ENCODE measurements at places on chromosomes 12 and 14.
A peak's percentile ranks its signal among the peaks of the same experiment; 100 is the strongest.

DNA sequence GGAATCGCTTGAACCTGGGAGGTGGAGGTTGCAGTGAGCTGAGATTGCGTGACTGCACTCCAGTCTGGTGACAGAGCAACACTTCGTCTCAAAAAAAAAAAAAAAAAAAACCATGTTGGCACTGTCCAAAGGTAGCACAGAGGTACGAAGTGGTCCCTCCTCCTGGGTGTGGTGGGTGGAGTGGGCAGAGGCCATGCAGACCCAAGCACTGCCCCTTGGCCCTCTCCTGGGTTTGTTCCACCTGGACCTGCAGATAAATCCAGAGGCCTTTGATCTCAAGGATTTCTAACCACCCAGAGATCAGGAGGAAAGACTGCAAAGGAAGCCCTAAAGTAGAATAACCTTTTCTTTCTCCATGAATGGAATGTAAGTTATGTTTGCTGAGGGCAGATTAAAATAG lies 8.7 kb upstream of the GALNT6 start:
- no peak for DNase-seq

- no peak for DNase-seq
These were observed 5.4 kb upstream of the NGB start for GRCh38 chr14:77276295-77276935.

DNA sequence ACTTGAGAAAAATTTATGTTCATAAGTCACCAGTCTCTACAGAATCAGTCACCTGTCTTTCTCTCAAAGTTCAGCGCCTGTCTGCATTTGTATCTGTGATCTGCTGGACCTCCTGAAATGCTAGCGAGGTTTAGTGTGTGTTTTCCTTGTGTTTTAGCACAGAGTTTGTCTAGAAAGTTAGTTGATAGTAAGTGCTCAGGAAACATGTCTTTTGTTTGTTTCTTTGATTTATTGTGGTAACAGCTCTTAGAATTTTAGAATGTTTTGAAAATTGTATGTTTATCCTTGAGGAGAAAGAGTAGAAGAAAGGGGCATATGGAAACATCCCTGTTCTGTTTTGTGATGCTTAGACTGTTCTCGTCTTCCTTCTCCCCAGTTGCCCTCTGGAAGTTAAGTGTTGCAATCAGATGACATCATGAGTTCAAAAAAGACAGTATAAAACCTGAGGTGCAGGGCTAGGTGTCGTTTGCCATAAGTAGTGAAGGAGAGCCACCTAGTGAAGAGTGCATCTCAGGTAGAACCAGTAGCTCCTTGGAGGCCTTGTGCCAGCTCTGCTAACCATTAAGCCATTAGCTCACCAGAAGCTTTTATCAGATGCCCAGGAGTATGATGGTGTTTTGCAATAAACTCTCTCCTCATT lies 44.8 kb downstream of the FBXW8 start:
- peak; percentile 86 for DNase-seq

DNA sequence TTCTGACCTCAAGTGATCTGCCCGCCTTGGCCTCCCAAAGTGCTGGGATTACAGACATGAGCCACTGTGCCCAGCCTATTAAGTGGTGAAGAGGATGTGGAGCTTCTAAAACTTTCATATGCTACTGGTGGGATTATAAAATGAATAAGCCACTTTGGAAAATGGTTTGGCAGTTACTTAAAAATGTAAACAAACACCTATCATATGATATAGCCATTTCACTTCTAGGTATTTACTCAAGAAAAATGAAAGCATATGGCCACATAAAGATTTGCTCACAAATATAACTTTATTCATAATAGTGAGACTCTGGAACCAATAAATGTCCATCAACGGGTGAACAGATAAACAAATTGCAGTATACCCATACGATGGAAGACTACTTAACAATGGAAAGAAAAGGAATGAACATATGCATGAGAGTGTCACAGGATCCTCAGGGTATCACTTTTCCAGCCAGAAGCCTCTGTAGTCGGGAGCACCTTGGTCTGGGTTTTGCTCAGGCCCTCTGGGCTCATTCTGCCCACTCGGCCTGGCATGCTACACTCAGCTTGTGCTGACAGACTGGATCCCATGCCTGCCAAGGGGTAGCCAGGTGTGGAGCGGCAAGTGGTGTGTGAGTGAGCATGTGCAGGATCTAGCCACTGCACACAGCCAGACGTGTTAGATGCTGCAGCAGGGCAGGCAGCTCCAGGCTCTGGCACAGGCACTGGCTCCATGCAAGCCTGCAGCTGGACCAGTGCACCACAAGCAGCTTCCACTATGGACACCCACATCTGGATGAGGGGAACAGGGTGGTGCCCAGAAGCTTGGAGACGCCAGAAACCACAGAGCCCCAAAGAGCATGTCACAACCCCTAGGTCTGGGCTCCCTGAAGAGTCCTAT lies 213.2 kb upstream of the DIO3 start:
- no peak for DNase-seq

DNA sequence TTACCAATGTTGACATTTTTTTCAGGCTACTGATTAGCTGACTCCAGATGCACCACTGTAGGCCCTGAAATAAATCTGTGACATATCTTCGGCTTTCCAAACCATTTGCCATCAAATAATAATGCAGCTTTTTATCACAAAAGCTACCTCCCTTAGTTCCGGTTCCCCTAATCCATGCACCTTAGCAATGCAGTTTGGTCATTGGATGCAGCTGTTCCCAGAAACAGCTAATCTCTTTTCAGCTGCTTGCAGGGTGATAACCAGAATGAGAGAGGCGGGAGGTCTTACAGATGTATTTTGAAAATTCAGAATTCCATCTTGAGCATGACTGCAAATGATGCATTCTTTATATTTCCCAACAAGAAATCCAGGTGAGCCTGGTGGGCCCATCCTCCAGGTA lies 646.2 kb downstream of the SOX5 start:
- DNase-seq: no peak

- peak; percentile 4 for DNase-seq
These were observed 7.0 kb upstream of the PUS1 start for GRCh38 chr12:131921866-131922769.

GRCh38 chr12:91037276-91037675 lies 20.5 kb downstream of the KERA start:
- DNase-seq: no peak

DNA sequence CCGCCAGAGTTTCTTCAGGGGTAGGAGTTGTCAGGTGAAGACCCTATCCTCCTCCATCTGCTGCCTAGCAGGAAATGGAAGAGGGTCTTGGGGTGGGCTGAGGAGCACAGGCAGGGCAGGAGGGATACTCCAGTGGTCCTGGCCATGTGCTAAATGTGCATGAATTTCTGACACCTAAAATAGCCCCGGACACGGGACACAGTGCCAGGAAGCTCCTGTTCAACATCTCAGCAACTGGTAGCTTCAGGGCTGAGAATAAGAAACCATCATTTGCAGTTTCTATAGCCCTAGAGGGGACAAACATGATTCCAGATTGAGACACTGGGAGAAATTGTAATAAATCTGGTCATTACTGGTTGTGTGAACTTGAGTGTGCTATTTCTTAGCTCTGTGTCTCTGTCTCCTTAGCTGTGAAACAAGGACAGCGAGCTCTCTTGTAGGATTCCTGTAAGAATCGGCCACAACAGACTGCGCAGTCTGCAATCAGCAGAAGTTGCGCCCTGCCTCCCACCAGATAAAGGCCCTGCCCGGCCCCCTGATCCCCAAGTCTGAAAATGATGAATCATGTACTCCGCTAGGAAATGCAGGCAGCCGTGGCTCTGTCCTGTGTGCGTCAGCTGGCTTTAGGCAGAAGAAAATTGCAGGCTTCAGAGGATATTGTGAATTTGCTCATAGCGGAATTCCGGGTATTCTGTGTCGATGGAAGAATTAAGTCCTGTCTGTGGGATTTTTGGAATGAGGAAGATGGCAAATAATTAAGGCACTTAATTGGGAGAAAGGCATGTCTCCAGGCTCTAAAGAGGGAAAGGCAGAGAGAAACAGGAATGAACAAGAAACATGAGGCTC lies 35.2 kb upstream of the MEG3 start:
- no peak for DNase-seq

DNA sequence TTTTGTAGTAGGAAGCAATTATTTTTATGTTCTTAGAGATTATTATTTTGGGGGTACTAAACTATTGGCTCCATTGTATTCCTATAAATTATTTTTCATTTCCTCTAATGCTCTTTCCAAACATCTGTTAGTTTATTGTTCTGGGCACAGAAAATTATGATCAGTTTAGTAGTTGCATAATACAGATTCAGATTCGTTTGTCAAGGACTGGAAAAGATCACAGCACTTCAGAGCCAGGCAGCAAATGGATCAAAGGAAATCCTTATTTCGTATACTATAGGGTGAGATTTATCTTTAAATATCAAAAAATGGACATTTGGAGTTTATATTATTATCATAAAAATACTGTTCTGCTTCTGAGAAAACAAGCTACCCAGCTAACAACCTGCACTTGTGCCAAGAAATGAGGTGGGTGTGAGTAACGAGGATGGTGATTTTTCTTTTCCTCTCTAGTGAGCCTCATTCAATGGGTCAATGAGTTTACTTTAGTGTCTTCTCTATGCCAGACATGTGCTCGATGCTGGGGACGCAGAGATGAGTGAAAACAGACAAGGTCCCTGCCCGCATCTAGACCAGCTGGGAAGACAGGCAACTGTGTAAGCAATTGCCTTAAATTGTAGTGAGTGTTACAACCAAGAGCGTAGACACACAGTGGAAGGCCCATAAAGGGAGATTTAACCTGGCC lies 208.6 kb upstream of the PLXNC1 start:
- no peak for DNase-seq

DNA sequence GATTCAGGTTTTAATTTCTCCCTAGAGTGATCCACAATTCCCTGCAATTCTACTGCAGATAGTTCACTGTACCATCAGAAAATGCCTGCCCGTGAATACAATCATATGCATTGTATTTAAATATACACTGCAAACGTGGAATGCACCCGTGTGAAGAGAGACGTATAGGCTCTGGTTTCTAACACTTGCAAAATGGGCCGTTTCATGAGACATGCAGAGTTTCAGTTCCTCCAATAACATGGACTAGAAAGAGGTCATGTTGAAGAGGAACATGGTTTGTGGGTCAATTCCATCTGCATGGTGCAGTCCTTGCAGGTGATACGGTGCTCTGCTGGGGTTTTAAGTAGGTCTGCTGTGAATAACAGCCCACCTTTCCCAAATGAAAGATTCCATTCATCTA lies 373.3 kb downstream of the TMEM132D start:
- no peak for DNase-seq

DNA sequence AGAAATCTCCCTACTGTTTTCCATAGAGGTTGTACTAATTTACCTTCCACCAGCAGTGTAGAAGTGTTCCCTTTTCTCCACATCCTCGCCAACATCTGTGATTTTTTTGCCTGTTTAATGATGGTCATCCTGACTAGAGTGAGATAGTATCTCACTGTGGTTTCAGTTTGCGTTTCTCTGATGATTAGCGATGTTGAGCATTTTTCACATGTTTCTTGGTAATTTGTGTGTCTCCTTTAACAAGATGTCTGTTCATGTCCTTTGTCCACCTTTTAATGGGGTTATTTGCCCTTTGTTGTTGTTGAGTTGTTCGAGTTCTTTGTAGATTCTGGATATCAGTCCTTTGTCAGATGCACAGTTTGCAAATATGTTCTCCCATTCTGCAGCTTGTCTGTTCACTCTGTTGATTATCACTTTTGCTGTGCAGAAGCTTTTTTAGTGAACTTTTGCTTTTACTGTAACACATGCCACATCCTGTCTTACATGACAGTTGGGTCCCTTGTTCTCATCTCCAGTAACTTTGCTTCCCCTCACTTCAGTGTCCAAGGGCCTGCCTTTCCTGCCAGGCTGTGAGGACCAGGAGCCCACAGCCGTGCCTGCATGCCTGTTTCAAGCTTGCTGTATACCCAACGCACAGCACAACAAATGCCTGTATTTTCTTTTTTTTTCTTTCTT lies 64.9 kb downstream of the SPRING1 start:
- DNase-seq: no peak

DNA sequence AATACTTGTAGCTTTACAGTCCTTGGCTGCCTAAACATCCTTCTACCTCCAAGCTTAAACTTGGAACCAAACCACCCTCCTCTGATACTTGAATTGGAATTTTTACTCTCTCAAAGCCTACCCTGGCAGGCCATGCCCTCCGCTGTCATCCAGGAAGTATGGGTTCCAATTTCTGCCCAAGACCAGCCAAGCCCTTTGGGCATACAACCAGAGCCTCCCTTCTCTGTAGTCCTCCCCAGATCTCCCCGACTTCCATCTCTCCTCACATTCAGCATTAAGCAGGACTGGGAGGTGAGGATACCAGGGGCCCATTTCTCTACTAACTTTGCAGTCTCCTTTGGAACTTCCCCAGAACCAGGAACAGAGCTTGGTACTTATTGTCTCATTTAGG lies 369 bp upstream of the DHH start:
- no peak for DNase-seq

DNA sequence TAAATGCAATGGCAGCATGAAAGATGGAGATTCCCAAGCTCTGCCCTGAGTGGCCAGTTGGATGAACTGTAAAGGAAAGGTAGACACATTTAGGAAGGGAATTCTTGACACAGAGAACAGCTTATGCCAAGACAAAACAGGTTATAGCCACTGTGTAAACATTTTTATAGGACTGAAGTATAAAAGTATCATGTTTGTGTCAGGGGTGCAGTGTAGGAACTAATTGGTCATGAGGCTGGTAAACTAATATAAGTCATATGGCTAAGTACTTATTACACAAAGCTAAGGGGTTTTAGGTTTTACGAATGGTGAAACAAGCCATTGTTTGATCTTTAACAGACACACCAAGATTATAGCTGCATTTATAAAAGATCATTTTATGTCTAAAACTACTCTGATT lies 207.7 kb upstream of the SLC16A7 start:
- DNase-seq: no peak

GRCh38 chr14:22512106-22512814 lies 76.8 kb downstream of the DAD1 start:
- DNase-seq: no peak

DNA sequence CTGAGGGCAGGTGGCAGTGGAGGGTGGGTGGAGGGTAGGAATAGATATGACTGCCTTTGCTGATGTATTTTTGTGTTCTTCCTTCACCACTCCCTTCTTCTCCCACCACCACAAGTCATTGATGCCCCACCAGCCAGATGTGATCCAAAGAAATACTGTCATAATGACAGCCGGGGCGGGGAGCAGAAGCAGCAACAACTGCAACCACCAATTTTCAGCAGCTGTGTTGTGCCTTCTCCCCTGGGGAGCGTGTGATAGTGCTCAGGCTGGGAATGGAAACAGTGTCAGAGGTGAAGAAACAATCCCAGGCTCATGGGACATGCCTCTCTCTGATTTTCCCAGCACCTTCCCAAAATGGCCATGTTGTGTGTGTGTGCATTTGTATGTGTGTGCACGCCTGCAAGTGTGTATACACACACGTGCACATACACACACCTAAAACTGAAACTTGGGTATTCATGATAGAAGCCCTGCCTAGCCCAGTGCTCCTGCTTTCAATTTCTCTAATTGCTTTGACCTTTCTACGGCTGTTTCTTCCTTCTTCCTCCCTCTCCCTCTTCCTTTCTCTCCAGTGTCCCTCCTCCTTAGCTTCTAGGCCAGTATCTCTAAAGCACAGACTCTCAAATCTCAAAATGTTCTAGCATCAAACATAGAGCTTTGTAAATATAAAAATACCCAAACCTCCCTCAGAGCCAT lies 299.2 kb upstream of the FKBP4 start:
- DNase-seq: no peak

DNA sequence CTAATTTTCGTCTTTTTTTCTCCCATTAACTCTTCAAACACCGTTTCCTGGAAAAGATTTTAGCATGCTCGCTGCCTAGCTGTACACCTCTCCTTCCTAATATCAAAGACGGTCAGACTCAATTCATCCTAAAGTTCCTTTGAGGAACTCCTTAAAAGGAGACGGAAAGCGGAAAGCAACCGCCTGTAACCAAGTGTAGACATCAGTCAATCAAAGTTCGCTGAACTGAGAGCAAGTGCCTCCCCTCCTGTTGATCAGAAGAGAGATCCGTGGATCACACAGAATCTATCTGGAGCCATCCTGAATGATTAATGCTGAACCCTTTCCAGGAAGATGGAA lies 412 bp upstream of the TEP1 start:
- DNase-seq: peak; percentile 21
